ENCODE measurements at places on chromosomes 3 and 15. TPM values are rescaled to one million over a fixed set of nuclear protein-coding genes. Genes with fewer than 3 reads are reported as not detected.

ARHGEF3 gene
- 56.6 TPM for total RNA-seq

FANCD2 gene
- total RNA-seq, result 56.2 TPM

KAT2B gene
- 48.8 TPM for total RNA-seq

AGBL1 gene
- not detected for total RNA-seq

KIF9 gene
- 7.2 TPM for total RNA-seq

PLSCR2 gene
- not detected for total RNA-seq

RPP14 gene
- 24.5 TPM for total RNA-seq

ZNF502 gene
- total RNA-seq, result 1.6 TPM

PFN2 gene
- total RNA-seq, result 2.7 TPM

DNA sequence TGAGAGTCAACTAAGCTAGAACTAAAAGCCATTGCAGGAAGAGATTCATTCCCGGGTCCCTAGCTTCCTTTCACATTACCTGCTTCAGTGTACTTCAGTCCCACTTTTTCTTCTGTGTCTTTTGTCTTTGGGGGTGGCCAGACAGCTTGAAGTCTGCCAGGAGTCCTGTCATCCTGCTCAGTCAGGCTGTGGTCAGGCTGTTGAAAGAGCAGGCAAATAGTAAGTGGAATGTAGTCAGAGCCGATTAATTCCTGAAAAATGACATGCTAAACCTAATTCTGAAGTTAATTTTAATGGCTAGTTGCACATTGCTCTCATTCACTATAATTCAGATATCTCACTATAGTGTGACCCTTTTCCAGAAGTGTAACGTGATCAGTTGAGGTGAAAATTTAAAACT lies 129.6 kb downstream of the FMN1 start:
- peaks cover 10% of the 10 kb centered on the region for H3K4me1 ChIP-seq
- no peaks in the 10 kb centered on the region for H3K36me3 ChIP-seq
- H3K27ac ChIP-seq, result no peak overlapping the region
- no peaks in the 10 kb centered on the region for H3K27me3 ChIP-seq
- no peak overlapping the region for H3K4me3 ChIP-seq

DNA sequence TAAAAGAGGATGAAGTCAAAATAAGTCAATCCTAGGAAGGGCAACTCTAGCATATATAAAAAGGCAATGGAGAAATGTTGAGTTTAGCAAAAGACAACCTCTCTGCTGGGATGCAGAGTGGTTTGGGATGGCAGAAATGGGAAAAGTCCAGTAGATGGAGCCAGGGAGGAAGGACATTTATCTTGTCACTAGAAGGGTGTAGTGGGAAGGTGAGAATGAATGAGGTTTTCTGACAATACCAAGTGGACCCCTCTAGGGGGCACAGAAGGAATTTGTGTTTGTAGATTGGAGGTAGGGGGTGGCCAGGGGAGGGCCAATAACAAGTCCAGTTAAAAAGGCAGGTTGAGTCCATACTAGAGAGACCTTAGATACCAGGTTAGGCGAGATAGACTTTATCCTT lies 80.0 kb downstream of the THSD4 start:
- no peak overlapping the region for H3K4me3 ChIP-seq
- no peaks in the 10 kb centered on the region for H3K36me3 ChIP-seq
- H3K27ac ChIP-seq, result no peak overlapping the region
- no peaks in the 10 kb centered on the region for H3K27me3 ChIP-seq
- no peaks in the 10 kb centered on the region for H3K4me1 ChIP-seq

DNA sequence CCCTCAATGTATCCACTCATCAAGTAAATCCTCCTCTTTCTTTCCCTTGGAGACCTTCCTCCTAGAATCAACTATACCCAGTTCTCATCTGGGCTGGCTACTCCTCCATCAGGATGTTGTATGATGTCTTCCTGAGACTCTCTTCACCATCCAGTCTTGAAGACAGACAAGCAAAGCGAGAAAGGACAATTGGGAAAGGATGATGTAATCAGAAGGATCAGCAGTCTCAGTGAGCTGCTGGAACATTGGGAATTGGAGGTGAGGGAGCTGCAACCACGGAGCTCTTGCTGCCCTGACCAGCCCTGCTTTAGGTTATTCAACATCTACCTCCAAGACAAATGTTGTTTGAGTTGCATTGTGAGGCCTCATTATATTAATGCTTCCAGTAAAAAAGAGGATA lies 48.0 kb upstream of the UBP1 start:
- H3K36me3 ChIP-seq, result no peaks in the 10 kb centered on the region
- no peak for DNase-seq
- H3K4me3 ChIP-seq, result no peak overlapping the region
- no peak overlapping the region for H3K27ac ChIP-seq
- H3K4me1 ChIP-seq, result no peaks in the 10 kb centered on the region
- no peaks in the 10 kb centered on the region for H3K27me3 ChIP-seq

DNA sequence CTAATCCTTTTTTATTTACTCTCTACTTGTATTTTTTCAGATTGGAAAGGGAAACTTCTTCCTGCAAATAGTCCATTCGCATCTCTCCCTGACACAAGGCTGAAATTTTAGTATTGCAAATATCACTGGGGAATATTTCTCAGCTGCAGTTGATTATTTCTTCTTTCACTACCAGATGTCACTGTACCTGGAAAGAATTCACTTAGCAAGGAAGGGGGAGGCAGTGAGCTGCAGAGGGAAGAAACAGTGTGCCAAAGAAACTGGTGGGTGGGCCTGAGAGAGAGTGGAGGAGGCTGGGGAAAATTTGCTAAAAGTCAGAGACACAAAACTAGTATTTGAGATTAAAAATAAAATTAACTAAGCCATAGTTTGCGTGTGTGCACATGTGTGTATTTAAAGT lies 142.3 kb upstream of the STT3B start:
- no peak overlapping the region for H3K4me3 ChIP-seq
- DNase-seq, result no peak
- H3K4me1 ChIP-seq, result peaks cover 6% of the 10 kb centered on the region
- no peak overlapping the region for H3K27ac ChIP-seq
- H3K36me3 ChIP-seq, result no peaks in the 10 kb centered on the region

DNA sequence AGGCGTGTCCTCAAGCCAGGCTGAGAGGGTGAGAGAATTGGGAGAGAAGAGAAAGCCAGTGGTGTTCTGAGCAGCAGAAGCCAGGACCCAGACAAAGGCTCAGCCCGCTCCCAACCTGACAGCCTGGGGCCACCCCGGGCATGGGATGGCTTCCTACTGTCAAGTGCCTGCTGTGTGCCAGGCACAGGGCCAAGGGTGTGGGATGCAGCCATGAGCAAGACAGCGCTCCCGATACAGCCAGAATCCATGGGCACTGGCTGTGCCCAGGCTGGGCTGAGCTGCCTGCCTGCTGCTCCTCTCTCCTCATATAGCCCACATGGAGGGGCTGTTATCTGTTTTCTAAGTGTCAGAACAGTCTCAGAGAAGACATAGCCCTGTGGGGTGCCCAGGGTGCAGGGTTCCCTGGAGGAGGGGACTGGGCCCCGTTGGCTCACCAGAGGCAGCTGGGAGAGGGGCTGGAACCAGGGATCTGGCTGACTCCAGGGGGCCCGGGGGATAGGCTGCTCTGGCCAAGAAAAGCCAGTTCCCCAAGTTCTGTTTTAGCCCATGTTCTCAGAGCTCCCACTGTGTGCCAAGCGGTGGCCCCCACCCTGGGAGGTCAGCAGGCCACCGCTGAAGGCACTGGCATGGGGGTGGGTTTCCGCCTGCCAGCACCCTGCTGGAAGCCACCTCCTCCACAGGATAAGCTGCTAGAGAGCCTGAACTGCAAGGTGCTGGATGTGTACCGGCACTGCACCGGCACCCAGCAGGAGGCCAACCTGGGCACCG lies 39.0 kb downstream of the CFAP100 start:
- no peak overlapping the region for H3K4me3 ChIP-seq
- H3K36me3 ChIP-seq, result no peaks in the 10 kb centered on the region
- H3K27ac ChIP-seq, result no peak overlapping the region
- DNase-seq, result no peak

DNA sequence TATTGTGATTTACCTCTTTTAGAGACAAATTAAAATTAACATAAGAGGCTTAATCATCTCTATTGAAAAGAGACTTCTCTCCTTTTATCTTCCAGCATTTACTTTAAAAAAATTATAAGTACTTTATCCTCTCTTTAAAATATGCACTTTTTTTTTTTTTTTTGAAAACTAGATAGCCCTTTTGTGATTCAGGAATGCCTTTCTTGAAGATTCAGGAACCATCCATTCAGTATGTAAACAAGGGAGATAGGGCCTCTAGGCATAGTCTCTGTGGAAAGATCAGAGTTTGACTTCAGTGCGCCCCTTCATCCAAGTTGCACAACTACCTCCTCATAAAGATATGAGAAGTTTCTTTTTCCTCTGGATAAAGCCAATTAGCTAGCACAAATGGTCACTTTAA lies 1163.7 kb downstream of the SI start:
- H3K4me1 ChIP-seq, result no peaks in the 10 kb centered on the region
- H3K27ac ChIP-seq, result no peak overlapping the region
- no peak overlapping the region for H3K4me3 ChIP-seq
- no peaks in the 10 kb centered on the region for H3K36me3 ChIP-seq

DNA sequence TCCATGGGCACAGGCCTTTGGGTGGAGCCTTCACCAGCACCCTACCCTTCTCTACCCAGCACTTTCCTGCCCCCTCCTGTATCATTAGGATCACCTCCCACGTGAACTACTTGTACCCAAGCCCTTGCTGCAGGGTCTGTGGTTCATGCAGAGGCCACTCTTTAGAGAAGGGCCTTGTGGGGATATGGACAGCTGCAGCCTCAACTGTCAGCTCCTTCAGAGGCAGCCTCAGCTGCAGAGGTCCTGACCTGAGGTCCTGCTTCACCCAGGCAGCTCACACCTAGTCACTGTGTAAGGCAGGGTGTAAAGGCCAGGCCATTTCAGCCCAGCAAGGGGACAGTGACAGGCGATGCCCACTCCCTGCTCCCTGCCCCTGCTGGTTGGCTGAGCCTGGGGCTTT lies 448.6 kb upstream of the PROK2 start:
- DNase-seq, result no peak
- H3K27me3 ChIP-seq, result no peaks in the 10 kb centered on the region
- H3K4me3 ChIP-seq, result no peak overlapping the region
- no peaks in the 10 kb centered on the region for H3K36me3 ChIP-seq
- no peak overlapping the region for H3K27ac ChIP-seq
- no peaks in the 10 kb centered on the region for H3K4me1 ChIP-seq

DNA sequence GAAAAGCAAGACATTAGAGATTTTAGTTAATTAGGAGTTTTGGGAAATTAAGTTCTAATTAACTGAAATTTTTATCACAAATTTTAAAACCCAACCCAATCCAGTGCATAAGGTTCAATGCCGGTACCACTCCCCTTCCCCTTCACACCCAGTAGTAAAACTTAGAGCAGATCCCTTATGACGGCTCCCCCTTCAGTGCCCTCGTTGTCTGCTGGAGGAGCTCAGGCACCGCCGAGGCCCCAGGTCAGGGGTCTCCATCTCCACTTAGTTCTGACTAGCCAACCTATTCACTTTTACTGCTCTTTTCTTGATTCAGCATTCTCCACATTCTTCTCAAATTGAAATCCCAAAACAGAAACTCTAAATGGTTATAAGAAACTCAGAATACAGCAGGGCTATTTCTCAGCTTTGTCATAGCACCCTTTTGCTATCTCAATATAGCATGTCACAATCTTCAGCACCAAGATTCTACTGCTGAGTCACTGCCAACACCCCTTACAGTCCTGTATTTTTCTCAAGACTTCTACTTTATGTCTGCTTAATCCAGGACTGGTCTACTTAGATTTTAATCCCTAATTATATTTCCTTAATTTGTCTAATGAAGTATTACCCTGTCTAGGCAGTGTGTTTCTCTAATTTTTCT lies 39.8 kb downstream of the TUBGCP4 start:
- H3K4me3 ChIP-seq, result no peak overlapping the region
- DNase-seq, result no peak
- H3K4me1 ChIP-seq, result no peaks in the 10 kb centered on the region
- no peak overlapping the region for H3K27ac ChIP-seq
- peaks cover 32% of the 10 kb centered on the region for H3K36me3 ChIP-seq
- no peaks in the 10 kb centered on the region for H3K27me3 ChIP-seq

DNA sequence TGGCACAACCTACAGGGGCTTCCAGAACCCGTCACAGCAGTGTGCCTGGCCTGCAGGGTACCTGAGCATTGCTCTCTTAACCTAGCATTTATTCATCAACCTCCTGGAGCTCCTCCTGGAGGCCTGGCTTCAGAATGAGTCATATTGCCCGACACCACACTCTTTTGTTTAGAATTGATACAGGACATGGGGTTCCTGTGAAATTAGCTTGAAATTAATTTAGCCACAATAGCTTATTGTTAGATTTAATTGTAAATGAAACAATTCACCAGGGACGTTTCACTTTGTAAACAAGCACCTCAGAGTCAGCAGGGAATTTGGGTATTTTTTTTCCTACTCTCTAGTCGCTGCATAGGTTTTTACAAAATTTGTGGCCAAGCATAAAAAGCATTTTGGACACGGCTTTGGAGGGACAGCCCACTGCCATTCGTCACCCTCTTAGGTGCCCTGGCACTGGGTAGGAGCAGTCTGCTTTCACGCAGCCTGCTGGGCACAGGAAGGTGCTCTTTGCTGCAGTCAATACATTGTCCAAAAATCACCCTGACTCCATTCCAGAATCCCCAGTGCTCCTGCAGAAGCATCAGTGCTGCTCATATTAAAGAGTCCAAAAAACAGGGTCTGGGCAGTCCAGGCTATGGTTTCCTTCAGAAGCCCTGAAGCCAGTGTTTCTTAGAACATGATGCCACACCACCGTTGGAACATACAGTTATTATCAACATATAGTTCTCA lies 60.8 kb upstream of the MEF2A start:
- H3K36me3 ChIP-seq, result no peaks in the 10 kb centered on the region
- no peaks in the 10 kb centered on the region for H3K27me3 ChIP-seq
- peaks cover 7% of the 10 kb centered on the region for H3K4me1 ChIP-seq
- H3K27ac ChIP-seq, result no peak overlapping the region

DNA sequence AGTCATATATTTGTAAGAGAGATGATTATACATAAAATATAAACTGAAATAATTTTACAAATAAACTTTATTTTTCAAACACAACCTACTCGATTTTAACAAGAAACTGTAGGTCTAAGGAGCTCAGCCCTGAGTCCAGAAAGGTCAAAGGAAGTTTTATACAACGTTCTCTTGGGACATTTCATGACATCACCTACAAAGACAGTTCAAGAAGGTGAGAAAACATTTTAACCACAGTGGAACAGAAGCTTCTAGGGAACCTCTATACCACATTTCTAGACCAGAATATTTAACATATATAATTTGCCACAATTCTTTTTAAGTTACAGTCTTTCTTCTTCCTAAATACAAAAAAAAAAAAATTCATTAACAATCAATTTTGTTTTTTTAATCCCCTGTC lies 40.1 kb downstream of the CBLB start:
- H3K27me3 ChIP-seq, result no peaks in the 10 kb centered on the region
- H3K36me3 ChIP-seq, result no peaks in the 10 kb centered on the region
- no peak overlapping the region for H3K4me3 ChIP-seq
- DNase-seq, result no peak
- peaks cover 75% of the 10 kb centered on the region for H3K4me1 ChIP-seq
- no peak overlapping the region for H3K27ac ChIP-seq

DNA sequence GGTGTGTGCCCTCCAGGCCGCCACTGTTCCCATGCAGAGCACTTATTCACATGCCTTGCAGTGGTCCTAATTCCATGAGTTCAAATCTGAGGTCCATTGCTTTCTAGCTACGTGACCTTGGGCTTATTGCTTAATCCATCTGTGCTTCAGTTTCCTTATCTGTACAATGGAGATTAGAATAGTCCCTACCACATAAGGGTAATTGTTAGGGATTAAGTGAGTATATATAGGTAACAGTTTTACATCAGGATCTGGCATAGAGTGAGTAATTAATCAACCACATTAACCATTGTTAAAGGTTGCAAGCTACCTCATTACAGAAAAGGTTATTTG lies 7.6 kb downstream of the CPN2 start:
- no peaks in the 10 kb centered on the region for H3K27me3 ChIP-seq
- H3K4me3 ChIP-seq, result no peak overlapping the region
- no peak for DNase-seq
- H3K27ac ChIP-seq, result no peak overlapping the region
- no peaks in the 10 kb centered on the region for H3K36me3 ChIP-seq

- H3K4me1 ChIP-seq, result peaks cover 40% of the 10 kb centered on the region
- H3K27ac ChIP-seq, result no peak overlapping the region
- DNase-seq, result no peak
These were observed 5.1 kb downstream of the CCR5 start for GRCh38 chr3:46375814-46376213.
